Stimulated activated CD4-positive, alpha-beta T cell treated with anti-CD3 and anti-CD28 coated beads, TNF-alpha, amount 100 ng/mL, for 1 hour (primary cell): ENCODE measurements at places on chromosomes 3 and 15.

DNA sequence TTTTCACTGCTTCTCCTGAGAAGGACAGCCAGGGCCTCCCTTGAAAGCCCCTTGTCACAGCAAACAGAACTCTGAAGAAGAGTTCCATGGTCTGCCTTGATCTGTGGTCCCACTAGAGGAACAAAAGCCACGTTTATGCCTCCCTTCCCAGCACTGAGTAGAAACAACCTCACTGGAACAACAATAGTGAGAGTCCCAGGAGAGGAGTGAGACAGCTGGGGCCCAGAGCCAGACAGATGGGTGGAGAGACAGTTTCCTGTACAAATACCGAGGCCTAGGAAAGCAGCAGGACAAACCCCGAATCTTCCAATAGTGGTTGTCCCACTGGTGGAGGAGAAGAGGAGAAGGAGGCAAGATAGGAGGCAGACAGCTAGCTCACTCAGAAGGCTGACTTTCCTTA is 106.1 kb downstream of the WDR76 start:
- DNase-seq, result no peak

GRCh38 chr15:52417521-52417920 is 111.2 kb downstream of the MYO5A start:
- DNase-seq, result no peak

- no peak for DNase-seq
Measured at GRCh38 chr3:149366941-149367840, 10.3 kb downstream of the TM4SF1 start.

DNA sequence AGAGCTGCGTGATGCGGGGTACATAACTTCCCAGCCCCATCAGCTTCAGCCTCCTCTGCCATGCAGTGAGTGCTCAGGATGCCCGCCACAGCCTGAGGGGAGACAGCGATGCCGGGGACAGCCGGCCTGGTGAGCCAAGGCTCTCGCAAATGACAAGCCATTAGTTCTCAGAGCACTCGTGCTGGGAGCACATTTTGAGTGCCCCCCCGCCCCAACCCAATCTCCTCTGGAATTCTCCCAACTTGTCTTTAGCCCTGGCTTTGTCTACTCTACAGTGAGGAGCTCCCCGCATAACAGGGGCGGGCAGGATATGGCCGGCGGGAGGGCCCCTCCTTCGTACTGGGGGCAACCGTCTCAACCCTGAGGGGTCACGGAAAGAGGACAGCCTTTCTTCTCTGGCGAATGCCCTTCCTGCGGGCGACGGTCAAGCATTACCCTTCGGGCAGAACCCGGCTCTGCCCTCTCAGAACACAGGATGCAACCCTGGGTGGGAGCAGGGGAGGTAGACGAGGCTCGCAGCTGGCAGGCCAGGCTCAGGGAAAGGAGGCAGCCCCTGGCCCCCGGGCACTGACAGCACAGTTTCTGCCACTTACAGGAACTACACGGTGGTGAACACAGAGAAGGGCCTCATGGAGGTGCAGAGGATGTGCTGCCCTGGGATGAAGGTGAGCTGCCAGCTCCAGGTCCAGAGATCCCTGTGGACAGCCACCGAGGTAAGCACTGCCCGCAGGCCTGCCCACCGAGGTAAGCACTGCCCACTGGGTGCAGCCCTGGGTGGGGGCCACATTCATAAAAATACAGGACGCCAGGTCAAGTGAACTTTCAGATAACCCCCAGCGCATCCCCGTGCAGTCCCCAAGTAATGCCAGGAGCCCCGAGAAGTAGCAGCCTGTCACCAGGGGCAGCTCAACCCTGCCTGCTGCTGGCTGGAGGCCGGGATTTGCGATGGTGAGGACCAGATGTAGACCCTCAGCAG is 141.7 kb downstream of the LRRK1 start:
- DNase-seq, result no peak
